Spinal cord (tissue), 10 donors: ENCODE measurements at places on chromosomes 12 and 14.

DNA sequence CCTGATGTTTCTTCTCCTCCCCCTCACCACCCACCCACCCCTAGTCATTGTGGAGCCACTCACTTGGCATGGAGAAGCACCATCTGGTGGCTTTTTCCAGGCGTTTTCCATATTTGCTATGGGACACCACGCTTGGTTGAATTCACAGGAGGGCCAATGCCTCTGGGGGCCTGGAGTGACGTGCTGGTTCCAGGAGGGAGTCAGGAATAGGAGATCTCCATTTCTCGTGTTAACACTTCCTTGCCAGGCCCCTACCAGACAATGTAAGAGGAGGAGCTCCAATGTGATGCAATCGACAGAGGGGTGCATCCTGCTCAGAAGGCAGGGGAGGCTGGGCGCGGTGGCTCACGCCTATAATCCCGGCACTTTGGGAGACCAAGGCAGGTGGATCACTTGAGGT, 21.6 kb upstream of the TESC start:
- H3K27ac ChIP-seq: no peak overlapping the region
- no peaks in the 10 kb centered on the region for H3K27me3 ChIP-seq
- H3K4me3 ChIP-seq: no peak overlapping the region
- no peaks in the 10 kb centered on the region for H3K4me1 ChIP-seq
- H3K36me3 ChIP-seq: no peaks in the 10 kb centered on the region

DNA sequence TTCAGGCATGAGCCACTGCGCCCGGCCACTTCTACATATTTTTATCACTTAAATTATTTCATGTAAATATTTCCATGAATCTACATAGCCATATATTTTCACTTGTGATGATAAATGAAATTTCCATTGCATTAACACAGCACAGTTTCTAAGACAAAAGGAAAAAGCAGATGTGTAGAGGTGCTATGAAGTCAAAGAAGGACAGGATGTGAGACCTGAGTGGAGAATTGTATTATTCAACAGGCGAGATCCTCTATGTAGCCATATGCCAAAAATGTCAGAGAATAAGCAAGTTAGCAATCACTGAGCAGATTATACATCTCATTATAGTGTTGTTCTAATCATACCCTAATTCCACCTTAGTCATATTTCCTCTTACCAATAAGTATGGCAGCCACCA, 38.1 kb downstream of the ATF7 start:
- no peaks in the 10 kb centered on the region for H3K4me1 ChIP-seq
- no peak overlapping the region for H3K27ac ChIP-seq
- H3K27me3 ChIP-seq: no peaks in the 10 kb centered on the region

GRCh38 chr12:12212769-12213168, 54.1 kb downstream of the LRP6 start:
- no peak overlapping the region for H3K27ac ChIP-seq
- H3K4me3 ChIP-seq: no peak overlapping the region
- H3K36me3 ChIP-seq: no peaks in the 10 kb centered on the region
- DNase-seq: no peak
- no peaks in the 10 kb centered on the region for H3K27me3 ChIP-seq
- H3K4me1 ChIP-seq: no peaks in the 10 kb centered on the region

- no peak overlapping the region for H3K4me3 ChIP-seq
- no peak overlapping the region for H3K27ac ChIP-seq
- no peaks in the 10 kb centered on the region for H3K36me3 ChIP-seq
- no peaks in the 10 kb centered on the region for H3K27me3 ChIP-seq
Observed at GRCh38 chr12:94596596-94596995, 53.8 kb downstream of the TMCC3 start.
